Urinary bladder (tissue), 4 donors: ENCODE measurements at places on chromosomes 13 and 19. TPM values are rescaled to one million over a fixed set of nuclear protein-coding genes. Genes with fewer than 3 reads are reported as not detected.
A peak's percentile ranks its signal among the peaks of the same experiment; 100 is the strongest.

DNA sequence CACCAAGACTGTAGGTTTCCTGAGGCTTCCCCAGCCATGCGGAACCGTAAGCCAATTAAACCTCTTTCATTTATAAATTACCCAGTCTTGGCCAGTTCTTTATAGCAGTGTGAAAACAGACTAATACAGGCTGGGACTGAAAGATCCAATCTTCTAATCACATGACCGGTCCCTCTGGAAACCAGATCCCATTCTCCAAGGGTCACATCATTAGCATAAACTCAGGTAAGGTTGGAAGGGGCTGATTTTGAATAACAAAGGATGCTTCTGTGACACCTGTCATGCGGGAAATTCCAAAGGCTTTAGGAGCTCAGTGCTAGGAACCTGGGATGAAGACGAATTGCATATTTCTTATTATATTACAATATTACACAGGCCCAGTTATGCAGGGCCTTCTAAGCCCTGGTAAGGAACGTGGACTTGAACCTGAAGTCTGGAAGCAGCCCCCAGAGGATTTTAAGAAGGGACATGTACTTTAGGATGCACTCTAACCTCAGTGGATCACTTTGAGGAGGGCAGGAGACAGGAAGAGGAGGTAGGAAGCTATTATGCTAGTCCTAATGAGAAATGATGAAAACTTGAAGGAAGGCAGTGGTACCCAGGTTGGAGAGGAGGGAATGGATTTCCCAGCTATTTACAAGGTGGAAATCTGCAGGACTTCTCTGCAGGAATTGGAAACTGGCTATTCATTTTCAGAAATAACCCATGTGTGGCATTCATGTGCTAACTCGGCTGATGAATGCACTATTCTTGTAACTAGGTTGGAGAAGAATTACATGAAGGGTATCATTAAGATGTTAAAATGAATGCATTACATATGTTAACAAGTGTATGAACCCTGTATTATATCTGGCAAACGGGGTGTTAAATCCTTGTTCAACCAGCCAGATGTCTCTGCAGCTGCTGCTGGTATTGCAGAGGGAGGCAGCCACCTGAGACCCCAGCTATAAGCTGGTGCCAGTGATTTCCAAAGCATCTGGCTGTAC lies 19.3 kb downstream of the TNFSF11 start:
- no peak for DNase-seq

DNA sequence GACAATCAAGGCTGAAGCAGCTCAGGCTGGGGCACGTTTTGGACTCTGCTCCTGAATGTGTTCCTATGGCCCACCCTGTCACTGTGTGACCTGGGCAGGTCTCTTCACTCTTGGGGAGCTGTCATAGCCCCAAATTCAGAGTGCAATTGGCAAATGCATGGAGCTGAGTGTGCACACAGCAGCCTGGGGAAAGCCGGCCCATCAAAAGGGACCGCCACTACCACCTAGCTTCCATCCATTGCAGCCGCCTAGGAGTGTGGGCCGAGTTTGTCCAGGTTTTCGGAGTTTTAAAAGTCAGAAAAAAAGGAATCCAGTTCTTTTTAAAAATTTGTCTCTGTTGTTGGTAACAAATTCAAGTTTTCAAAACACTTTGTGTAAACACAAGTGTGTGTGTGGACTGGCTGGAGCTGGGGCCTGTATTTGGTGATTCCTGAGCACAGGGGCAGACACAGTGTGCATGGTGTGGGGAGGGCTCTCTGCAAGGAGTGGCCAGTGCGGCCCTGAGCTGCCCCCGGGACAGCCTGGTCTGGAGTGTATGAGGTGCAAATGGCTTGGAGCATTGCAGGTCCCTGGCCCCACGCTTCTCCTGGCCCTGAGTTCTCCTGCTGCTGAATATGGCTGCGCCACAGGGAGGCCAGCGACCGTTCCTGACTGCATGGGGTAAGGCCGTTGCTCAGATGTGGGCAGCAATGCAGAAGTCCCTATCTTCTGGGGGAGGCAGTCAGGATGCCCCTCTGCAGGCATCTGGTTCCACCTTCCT lies 13.2 kb upstream of the ZNF536 start:
- no peak for DNase-seq

DNA sequence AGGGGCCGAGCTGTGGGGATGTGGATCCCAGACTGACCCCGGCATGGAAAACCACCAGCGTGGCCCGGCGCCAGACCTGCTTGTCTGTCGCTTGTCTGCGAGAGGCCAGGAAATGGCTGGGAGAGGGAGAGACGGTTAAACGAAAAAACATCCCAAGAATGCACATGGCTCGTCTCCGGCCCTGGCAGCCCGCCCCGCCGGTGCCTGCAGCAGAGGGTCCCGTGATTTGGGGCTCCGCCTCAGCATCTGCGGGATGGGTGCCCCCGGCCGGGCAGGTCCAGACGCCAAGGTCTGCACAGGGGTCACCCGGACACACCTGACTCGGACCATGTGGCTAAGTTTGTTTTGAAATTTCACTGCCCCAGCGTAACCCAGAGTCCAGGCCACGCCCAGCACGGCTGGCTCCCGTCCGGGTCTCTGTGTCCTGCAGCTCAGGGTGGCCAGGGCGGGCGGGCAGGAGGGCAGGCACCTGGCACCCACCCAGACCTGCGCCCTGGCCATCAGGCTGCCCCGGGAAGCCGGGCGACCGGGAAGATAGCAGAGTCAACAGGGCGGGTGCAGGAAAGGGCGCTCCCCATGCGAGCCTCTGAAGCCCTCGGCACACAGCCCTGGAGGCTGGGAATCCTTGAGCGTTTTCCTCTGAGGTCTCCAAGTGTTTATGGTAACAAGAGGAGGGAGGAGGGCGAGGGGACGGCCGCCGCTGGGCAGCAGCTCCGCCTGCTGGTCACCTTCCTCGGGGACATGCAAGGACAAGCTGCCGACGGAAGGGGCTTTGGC lies 103.2 kb downstream of the GADD45B start:
- DNase-seq: peak; percentile 53

GRCh38 chr19:51729781-51730180 lies 6.0 kb upstream of the HAS1 start:
- no peak for DNase-seq

DNA sequence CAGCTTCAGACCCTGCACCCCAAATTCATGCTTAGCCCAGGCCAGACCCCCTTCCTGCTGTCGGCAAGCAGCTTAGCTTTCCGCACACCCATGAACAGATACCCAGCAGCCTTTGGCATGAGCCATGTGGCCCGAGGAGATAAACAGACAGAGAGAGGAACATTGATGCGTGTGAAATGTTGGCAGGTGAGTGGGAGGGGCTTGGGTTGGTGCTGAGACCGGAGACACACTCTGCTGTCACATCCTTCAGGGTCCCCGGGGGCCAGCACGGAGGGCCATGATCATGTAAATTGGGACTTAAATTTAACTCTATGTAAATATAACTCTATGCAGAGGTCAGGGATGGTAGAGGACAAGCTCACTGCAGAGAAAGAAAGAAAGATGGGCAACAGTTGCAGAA lies 1.5 kb downstream of the CD22 start:
- no peak for DNase-seq

DNA sequence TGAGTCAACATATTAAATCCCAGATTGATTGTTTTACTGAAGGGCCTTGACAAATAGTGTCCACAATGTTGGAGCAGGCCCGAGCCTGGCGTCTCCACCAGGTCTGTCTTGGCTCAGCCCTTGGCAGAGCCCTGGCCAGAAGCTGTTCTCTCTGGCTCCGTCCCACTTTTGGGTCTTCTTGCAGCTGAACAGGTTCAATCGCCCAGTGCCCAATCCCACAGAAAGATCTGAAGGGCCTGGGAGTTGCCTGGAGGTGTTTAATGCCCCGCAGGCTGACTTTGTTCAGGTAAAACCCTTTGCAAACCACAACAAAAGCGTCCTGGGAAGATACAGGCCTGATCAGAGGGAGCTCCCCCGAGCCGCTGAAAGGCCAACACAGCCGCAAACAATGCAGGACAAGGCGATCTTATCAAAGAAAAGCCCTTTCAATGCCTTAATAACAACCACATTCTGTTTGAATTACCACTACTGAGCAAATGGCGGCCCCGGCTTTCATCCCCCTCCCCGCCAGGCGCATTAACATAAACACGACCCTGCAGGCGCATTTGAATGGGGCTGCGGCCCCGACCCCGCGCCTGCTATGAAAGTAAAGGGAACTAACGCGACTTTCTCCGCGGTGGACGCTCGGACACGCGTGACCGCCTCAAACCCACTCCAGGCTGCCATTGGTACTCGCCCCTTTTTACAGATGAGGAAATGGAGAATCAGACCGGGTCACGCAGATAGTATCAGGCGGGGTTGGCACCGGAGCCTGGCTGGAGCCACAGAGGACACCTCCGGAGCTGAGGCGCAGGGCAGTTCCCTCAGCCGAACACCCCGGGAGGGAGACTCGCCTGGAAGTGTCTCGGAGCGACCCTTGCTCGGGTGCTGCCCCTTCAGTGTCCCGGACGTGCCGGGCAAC lies 3.1 kb downstream of the CDX2 start:
- no peak for DNase-seq

GRCh38 chr13:46615888-46616531 lies 63.0 kb downstream of the LRCH1 start:
- peak; percentile 40 for DNase-seq

GRCh38 chr19:15439078-15439799 lies 10.5 kb downstream of the WIZ start:
- no peak for DNase-seq

- no peak for DNase-seq
Measured at GRCh38 chr19:4866595-4867424, 657 bp downstream of the PLIN3 start.

The ZNF443 gene
- total RNA-seq: 12.8 TPM

The DHDH gene
- total RNA-seq: 0.37 TPM

The ACP5 gene
- total RNA-seq: 1.1 TPM

The CCDC194 gene
- not detected for total RNA-seq

The MEIS3 gene
- 32.6 TPM for total RNA-seq

The LRRC25 gene
- total RNA-seq: 2.9 TPM

The IZUMO1 gene
- total RNA-seq: not detected

The MAP1S gene
- 26.8 TPM for total RNA-seq

The GGN gene
- total RNA-seq: not detected
